Jurkat, Clone E6-1 (cell line): ENCODE measurements at places on chromosomes 11 and 22.

DNA sequence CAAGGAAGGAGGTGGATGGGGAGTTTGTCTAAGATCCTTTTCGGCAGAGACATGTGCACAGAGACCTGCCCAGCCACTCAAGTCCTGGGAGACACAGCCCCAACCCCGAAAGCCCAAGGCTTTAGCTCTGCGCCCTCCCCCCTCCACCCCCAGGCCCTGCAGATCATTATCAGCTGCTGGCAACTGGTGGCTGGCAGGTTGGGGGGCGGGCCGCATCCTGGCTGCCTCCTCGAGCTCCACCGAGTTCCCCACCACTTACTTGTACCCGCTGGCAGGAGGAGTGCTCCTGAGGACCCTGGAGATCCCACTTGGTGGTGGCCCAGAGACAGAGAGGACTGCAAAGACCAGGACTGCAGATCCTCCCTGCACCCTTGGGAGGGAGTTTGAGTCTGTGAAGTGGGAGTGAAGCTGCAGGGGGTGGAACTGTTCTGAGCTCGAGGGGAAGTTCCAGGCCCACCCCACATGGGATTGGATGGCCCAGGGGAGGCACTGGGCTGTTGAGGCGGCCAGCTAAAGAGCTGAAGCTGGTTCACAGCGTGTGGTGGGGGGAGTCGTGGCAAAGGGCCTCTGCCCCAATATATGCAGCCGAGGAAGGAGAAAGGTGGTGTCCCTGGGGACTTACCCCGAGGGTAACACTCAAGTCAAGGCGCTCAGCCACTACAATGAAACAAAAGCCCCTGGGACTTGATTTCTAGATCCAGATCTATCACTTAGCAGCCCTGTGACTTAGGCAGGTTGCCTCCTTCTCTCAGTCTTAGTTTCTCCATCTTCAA is 19.9 kb upstream of the CCDC86 start:
- no peak for DNase-seq

DNA sequence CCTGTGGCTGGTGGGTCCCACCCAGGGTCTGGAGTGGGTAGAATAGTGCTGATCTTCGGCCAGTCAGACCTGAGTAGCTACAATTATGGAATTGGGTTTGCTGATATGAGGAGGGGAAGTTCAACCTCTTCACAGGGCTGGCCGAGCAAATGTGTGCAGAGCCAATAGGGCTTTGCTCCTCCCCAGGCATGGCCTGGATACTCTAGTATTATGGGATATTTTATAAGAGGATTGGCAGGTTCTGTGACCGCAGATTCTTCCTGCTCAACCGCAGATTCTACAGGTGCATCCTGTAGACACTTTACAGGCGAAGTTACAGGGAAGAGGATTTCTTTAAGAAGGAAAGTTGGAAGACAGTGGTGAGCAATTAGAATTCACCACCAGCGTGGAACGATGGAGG is 44.3 kb downstream of the TBC1D22A start:
- DNase-seq: peak; percentile 91

GRCh38 chr22:39148727-39149535 is 3.5 kb downstream of the CBX7 start:
- no peak for DNase-seq

DNA sequence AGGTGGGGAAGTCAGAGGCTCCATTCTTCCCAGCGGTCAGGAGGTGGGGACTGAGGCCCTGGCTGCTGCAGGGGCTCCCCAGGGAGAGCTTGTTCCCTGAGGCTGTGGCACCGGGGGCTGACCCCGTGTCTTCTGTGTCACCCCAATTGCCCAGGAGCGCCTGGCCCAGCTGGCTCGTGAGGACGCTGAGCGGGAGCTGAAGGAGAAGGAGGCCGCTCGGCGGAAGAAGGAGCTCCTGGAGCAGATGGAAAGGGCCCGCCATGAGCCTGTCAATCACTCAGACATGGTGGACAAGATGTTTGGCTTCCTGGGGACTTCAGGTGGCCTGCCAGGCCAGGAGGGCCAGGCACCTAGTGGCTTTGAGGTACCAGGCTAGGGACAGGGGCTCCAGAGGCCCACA is 53.2 kb downstream of the MYO7A start:
- DNase-seq: no peak

DNA sequence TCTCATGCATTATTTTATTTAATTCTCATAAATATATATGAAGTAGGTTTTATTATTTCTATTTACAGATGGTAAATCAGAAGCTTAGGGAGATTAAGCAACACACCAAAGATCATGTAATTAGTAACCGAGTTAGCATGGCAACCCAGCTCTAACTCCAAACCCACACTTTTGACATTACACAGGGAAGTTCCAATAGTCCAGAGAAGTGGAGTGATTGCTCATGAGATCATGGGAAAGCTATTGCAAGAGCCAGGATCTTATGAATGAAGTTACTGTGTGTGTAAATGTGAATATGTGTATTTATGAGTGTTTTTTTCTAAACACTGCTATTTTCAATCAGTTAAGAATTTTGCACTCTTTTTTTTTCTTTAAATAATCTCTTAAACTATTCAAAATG is 225.8 kb upstream of the KIRREL3 start:
- DNase-seq: no peak

DNA sequence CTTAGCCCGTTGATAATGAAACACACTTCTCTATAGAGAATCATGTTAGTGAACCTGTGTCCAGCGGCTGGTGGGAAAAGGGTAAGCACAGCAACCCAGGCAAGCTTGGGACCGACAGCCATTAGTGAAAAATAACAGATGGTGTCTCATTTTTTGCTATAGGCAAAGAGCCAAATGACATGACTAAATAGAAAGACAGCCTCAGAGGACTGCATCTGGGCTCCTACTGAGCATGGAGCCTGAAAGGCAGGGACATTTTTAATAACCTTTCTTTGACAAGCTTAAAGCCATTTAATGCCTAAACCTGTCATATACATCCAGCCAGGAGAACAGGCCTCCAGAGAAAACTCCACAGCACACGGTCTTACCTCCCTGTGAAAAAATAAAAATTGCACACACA is 67.0 kb downstream of the FANCF start:
- DNase-seq: no peak

DNA sequence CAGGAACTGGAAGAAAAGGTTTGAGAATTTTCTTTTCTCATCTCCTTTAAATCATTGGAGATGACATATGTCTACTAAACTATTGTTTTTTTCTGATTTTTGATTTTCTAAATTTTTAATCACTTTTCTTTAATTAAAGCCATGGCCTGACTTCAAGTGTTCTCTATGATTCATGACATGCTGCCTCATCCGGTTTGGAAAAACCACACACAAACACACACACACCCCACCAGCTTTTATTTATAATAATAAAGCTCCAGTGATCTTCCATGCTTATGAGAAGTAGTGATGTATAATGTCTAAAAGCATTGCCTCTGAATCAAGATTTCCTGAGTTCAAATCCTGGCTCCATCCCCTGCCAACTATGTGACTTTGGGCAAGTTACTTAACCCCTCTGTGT is 179.2 kb downstream of the SPON1 start:
- DNase-seq: no peak

DNA sequence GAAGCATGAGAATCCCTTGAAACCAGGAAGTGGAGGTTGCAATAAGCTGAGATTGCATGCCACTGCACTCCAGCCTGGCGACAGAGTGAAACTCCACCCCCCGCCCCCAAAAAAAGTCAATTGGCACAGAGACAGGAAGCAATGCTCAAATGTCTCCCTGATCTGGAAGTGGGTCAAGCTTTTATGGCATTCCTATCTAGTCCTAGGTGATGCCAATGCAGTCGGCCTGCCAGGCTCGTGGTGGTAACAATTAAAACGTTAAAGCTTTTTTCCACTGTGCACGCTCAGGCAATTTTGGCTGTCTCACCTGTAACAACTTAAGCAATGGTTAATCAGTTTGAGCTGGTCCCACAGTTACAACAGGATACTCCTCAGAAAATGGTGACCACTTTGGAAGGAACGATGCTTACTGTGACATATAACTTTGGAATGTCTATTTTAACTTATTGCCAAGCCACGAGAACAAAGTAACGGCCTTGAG is 18.9 kb upstream of the PISD start:
- no peak for DNase-seq

DNA sequence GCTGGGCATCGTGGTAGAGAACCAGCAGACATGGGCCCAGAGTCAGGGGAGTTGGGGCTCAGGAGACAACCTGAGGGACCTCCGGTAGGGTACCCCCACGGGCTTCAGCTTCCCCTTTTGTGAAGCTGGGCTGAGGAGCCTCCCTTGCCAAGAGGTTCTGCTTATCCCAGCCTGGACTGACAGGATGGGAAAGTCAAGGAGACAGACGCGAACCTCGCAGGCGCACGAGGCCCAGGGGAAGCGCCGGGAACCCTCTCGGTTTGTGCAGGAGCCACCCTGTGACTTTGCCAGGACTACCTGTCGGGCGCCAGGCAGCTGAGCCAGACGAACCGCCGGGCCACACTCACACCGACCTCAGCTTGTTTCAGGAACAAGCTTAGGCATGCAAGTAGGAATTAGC is 566.1 kb downstream of the BRD1 start:
- no peak for DNase-seq

- no peak for DNase-seq
These were observed 6.4 kb downstream of the IL10RA start for GRCh38 chr11:117992620-117993019.

GRCh38 chr11:1131033-1131911 is 26.5 kb upstream of the MUC5AC start:
- DNase-seq: no peak

- no peak for DNase-seq
These were observed 229.7 kb downstream of the BUD13 start for GRCh38 chr11:116543099-116543498.

DNA sequence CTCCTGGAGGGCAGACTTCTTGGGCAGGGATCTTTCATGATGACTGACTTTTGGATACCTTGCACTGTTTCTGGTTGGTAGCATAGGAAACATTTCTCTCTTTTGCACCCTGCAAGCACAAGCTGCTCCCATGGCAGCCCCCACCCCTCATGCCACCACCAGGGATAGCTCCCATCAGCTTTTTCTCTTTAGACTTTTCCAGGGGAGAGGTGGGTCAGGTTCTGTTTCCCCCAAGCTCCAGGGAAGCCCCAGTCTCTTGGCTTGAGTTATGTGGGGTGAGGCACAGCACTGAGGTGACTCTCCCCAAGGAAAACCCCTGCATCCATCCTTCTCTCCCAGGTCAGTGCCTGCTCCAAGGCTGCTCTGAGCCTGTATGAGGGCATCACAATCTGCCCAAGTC is 22.5 kb downstream of the LRRC32 start:
- no peak for DNase-seq

- DNase-seq: no peak
These were observed 6.4 kb upstream of the CDPF1 start for GRCh38 chr22:46256358-46256958.

DNA sequence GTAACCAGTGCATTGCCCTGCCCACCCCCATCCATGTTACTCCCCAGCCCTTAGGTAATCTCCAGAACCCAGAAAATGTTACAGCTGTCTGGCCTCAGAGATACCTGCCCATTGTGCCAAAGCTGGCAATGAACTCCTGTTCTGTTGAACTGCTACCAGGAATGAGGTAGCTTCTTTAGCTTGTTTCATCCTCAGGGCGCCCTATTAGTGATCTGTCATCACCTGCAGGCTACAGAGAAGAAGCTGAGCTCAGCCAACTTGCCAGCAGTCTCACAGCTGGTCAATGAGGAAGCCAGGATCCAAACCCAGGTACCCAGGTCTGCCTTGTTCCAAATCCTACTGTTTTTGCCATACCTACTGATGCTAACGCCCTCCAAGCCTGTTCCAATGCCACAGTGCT is 88.7 kb downstream of the GALNT18 start:
- DNase-seq: no peak
